Effector memory CD8-positive, alpha-beta T cell (primary cell): ENCODE measurements at places on chromosomes 6 and 20.

DNA sequence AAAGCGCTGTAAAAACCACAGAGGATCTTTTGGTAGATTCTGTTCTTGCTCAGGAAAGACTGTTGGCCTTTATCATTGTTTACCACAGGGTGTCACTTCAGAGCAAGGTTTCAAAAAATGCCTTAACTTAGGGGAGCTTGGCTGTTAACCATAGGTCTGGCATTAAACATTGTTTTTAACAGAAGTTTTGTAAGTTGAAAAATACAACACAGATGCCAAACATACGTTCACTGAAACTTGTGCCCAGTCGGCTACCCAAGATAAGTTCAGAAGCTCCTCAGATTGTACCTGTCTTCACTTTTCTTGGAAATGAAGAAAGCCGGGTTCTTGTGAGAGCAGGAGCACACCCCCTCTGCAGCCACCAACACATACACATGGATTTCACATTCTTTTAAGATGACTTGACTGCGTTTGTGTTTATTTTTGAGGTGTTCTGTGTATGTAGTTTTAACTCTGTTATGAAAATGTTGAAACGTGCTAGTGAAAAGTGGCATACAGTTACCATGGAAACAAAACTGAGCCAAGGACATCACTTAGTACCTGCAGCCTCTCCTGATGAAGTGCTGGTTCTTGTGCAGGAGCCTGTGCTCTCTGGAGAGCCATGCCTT is 64.9 kb downstream of the SYCP2L start:
- DNase-seq: no peak

DNA sequence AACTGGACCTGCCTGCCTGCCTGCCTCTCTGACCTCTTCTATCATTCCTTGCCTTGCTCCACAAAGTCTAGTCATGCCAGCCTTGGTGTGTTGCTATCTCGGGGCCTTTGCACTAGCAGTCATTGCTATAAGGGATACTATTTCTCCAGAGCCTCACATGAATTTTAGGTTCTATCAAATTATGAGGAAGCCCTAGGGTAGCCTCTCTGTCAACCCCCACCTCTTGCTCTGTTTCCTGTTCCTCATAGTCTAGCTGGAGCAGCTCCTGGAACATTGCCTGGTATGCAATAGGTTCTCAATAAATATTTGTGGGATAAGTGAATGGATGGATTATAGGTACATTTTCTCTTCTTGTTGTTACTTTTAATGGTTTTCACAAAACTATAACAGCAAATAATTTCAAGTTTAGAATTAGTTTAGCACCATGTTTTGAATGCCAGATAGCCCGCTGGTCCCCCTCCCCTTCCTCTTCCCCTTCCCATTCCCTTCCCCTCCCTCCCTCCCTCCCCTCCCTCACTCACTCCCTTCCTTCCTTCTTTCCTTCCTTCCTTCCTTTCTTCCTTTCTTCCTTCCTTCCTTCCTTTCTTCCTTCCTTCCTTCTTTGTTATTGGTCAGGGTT is 46.9 kb upstream of the DTNBP1 start:
- no peak for DNase-seq

- no peak for DNase-seq
Observed at GRCh38 chr6:659716-660581, 3.0 kb upstream of the HUS1B start.

GRCh38 chr6:35046103-35046502 is 95.0 kb downstream of the TCP11 start:
- DNase-seq: no peak

GRCh38 chr6:170451762-170452651 is 101.1 kb downstream of the PSMB1 start:
- no peak for DNase-seq

- no peak for DNase-seq
Observed at GRCh38 chr6:82957868-82958245, 107.8 kb downstream of the UBE3D start.

DNA sequence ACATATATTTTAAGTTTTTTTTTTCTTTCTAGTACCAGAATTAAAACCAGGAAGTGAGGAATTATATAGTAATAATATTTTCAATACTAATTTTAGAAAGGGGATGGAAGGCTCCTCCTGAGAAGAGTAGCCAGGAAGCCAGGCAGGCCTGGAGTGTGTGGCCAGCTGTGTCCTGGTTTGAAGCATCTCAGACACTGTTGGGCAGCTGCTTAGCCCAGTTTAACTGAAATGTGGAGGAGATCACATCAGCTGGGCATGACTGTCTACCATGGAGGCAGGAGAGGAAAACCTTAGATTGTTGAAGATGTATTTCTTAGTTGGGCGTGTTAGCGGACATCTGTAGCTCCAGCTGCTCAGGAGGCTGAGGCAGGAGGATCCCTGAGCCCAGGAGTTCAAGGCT is 142.2 kb downstream of the ARID1B start:
- no peak for DNase-seq

DNA sequence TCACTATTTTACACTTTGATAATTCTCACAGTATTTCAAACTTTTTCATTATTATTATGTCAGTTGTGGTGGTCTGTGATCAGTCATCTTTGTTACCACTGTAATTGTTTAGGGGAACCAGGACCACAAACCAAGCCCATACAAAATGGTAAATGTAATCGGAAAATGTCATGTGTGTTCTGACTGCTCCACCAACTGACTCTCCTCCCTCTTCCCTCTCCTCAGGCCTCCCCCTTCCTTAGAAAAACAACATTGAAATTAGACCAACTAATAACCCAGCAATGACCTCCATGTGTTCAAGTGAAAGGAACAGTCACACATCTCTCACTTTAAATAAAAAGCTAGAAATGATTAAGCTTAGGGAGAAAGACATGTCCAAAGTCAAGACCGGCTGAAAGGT is 63.8 kb downstream of the GMDS start:
- DNase-seq: no peak

- DNase-seq: no peak
Observed at GRCh38 chr6:77231438-77232305, 231.6 kb downstream of the HTR1B start.

DNA sequence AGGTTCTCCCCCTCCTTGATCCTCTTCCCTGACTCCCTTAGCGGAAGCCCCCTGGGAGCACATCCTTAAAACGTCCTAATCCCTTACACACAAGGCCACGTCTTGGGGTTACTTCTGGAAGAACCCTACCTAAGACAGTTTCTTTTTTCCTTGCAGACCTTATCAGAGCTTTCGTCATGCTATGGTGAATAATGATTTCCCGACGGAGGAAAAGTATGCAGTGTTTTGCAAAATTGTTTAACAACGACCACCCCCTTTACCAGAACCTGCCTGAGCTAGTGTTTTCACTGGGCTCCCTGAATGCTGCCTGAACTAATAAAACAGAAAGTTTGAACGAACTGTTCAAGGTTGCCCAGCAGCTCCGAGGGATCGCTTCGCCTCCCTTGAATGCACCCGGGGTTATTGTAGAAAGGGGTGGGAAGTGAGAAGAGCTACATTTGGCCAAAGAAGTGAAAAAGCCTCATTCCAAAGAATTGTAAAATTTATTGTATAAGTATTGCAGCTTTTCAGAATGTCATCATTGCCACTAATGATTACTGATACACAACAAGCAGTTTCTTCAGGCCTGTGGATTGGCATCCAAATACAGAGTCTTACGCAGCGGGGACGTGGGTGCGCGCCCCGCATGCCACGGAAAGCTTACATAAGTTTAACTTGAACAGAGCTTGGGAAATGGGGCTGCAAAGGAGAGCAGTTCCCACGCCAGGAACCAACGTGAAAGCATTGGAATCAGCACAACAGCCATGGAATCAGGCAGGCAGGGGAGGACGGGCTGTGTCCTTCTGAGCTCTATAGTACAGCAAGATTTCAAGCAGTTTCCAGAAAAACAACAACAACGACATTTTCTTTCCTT is 27.9 kb upstream of the ZBP1 start:
- DNase-seq: no peak

DNA sequence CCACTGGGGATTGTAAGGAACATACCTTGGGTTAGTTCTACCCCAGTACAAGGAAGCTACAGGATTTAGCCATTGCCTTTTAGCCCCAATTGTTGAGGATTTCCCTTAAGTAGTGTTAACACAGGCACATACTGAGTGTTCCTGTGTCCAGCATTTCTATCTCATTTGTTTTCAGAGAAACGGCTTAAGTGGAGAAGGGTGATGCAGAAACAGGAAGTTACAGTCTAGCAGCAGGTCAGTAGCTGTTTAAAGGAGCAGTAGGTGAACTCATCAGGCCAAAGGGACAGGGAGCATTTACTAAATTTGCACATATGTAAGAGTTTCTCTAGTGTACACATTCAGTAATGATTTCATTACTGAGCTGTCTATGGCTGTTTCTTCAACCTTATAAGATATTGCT is 644.2 kb upstream of the GJE1 start:
- DNase-seq: no peak

- no peak for DNase-seq
Observed at GRCh38 chr6:100918152-100918551, 37.0 kb upstream of the ASCC3 start.

- no peak for DNase-seq
Observed at GRCh38 chr6:71123051-71123450, 165.6 kb upstream of the OGFRL1 start.

GRCh38 chr6:72959821-72960220 is 265.5 kb downstream of the KHDC1L start:
- DNase-seq: no peak

- DNase-seq: no peak
Observed at GRCh38 chr6:35417979-35418661, 34.0 kb upstream of the FANCE start.

DNA sequence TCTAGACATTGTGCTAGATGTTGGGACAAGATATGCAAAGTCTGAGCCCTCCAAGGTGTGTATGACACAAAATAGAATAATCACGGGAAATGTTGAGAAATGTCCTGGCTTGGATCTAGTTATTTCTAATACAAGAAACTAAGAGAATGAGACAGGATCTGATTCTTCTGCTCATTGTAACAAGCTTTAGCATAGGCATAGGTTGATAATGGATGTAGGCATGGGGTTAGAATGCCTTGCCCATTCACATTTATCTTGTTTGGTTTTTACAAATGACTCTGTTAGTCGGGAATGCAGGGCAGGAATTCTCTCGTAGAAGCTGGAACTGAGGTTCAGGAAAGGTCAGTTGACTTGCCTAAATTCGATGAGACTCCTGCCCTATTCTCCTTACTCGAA is 1.5 kb upstream of the SLC26A8 start:
- DNase-seq: no peak

DNA sequence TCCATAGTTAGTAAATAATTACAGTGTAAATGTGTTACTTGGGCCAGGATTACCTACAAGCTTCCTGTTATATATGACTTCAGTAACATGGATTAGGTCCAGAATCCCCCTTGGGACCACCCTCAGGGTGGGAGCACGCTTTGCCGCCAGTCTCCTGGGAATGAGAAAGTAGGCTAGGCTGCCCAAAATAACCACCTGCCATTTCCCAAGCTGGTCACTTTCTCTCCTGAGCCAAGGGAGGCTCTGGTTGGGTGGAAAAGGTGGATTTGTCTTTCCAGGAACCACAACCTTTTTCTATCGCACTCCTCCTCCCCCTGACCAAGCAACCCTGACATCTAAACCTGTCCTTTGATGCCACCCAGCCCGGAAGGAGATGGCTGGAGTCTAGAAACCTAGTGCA is 9.6 kb upstream of the RIMS4 start:
- no peak for DNase-seq

DNA sequence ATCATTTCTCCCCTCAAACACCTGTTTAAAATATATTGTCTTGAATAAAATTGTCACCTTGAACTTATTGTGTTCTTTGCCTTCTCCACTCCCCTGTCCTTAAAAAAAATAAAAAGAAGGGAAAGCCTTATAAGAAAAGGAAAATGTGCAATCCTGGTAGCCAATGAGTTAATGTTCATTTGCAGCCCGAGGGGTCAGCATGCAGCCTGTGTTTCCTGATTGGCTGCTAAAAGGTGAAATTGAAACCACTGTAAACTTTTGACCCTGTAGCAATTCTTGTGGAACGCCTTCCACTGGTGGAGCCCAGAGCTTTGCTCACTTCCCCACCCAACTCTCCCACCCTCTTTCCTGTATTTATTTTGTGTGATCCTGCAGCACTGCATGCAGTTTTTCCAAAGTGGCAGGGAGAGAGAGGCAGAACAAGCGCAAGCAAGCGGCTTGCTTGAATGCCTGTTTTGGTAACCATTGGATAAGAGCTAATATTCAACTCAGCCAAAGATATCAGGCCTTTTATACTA is 74.9 kb downstream of the NCOA3 start:
- DNase-seq: no peak

DNA sequence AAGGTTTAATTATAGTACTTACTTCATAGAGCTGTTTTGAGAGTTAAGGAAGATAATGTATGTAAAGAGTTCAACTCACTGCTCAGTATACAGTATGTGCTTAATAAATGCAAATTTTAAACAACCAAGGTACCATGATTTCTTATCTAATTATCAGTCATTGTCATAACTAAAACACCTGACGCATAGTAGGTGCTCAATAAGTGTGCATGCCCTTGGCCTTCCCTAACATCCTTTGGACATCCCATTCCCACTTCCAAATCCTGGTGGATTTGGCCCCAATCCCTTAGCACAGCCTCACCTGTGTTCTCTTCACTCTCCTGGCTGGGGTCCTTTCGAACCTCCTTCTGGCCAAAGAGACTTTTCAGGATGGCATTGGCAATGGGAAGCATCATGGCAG is 41.1 kb downstream of the SLC13A3 start:
- DNase-seq: no peak

GRCh38 chr20:37238935-37239451 is 22.6 kb downstream of the GHRH start:
- DNase-seq: no peak

- DNase-seq: no peak
Observed at GRCh38 chr6:132084811-132085509, 133.8 kb upstream of the CCN2 start.
